ENCODE measurements at places on chromosomes 5 and 9.

- DNase-seq, result no peak
These were observed 191.0 kb upstream of the S1PR3 start for GRCh38 chr9:88800329-88800682.

- DNase-seq, result no peak
These were observed 136.5 kb downstream of the EFNA5 start for GRCh38 chr5:107533910-107534876.

- no peak for DNase-seq
These were observed 21.9 kb downstream of the MACROH2A1 start for GRCh38 chr5:135376961-135377624.

- DNase-seq, result no peak
These were observed 53.0 kb downstream of the ERGIC1 start for GRCh38 chr5:172886974-172887501.

DNA sequence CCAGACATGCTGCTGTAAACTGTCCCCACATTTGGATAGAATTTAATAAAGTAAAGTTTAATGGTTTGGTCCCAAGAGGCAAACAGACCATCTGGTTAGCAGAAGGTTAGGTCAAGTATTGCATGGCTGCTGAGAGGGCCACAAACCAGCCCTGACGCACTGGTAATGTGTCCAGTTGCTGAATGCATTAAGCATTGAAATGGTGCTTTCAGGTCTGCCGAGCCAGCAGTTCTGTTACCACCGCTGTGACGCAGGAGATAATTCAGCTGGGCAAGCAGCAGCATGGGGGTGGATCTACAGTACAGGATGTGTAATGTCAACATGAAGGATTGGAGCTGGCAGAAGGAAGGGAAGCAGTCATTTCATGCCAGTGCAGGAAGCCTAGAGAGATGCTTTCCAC, 16.0 kb downstream of the ZNF462 start:
- no peak for DNase-seq

DNA sequence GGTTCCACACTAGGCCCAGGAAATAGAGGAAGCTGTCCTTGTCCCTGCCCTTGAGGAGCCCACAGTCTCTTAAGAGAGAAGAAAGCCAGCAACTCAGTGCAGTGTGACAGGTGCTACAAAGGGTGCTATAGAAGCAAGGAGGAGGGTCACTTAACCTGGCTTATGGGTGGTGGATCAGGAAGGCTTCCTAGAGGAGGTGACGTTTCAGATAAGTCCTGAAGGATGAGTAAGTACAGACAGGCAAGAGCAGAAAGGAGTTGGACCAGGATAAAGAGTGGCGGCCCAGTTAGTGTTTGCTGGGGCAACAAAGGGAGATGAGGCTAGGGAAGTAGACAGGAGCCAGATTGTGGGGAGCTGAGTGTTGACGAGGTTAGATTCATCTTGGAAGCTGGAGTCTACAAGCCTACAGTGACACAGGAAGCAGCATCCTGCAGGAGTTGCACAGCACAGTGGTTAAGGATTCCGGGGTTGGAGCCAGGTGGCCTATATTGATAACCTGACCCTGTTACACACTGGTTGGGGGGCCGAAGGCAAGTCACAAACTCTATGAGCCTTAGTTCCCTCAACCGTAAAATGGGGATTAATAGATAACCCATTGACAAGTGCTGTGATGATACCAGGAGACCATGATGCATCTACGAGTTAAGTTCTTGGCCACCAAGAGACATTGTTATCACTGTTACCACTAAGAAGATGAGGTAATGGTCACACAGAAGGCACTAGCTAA, 5.4 kb upstream of the LHX6 start:
- no peak for DNase-seq

DNA sequence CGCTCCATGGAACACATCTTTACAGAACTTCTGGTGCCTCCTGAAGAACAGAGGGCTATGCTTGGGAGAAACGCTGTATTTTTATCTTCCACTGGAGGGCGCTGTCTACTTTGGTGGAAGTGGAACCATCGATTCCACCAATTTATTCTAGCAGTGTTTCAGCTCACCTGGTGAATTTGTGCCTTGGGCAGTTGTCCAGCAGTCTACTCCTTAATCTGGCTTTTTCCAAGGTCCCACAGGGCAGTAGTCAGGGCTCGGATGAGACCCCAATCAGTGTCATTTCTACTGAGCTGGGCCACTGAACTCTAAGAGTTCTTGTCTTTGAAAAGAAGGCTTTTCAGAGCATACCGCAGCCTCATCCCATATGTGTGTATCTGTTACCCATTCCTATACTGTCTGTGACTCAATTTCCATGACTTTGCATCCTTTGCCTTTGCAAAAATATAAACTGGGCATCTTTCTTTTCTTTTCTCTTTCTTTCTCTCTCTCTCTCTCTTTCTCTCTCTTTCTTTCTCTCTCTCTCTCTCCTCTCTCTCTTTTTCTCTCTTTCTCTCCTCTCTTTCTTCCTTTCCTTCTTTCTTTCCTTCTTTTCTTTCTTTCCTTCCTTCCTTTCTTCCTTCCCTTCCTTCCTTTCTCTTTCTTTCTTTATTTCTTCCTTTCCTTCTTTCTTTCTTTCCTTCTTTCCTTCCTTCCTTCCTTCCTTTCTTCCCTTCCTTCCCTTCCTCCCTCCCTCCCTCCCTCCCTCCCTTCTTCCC, 138.4 kb upstream of the ZNF618 start:
- DNase-seq, result peak; percentile 79

- DNase-seq, result no peak
These were observed 208.7 kb upstream of the RASEF start for GRCh38 chr9:83271665-83272071.

DNA sequence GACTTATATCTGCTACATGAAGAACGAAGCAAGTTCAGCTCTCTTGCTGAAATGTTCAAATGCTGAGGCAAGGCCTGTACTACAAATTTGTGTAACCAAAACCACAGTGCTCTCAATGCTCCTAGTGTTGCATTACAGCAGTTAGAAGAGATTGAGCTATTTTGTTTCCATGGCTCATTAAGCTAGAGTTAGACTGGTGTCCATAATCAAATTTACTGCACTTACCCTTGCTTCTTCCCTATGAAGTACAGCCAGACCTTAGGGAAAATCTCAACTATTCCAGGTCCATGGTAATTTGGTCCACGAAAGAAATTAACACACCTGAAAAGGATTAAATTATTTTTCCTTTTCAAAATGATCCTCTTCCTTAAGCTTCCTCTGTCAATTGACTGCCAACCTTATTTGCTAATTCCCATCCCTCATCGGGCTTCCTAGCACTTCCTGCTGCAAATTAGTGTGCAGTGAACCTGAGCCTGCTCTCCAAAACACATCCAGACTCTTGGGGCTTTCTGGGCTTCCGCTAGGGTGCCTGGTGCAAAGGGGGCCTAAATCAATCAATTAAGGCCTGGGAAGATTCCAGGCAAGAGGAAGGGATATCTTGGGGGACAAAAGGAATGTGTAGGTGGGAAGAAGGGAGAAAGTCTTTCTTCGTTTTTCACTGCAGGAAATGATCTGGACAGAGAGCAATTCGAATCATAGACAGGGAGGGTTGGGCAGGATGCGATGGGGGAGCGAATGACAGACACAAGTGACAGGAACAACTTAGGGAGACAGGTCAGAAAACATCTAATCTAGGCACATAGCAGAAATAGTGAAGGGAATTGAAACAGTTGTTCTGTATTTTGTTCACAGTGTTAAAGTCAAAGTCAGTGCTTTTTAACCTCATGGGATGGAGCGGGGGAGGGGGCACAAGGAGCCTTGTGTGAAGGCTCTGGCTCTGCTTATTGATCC, 542.4 kb downstream of the RAB3C start:
- DNase-seq, result no peak

- DNase-seq, result peak; percentile 39
These were observed 102.2 kb upstream of the DAB2 start for GRCh38 chr5:39526914-39527477.

Data from iPS-NIHi11 (cell line).